ENCODE measurements at places on chromosomes 2 and 18.

DNA sequence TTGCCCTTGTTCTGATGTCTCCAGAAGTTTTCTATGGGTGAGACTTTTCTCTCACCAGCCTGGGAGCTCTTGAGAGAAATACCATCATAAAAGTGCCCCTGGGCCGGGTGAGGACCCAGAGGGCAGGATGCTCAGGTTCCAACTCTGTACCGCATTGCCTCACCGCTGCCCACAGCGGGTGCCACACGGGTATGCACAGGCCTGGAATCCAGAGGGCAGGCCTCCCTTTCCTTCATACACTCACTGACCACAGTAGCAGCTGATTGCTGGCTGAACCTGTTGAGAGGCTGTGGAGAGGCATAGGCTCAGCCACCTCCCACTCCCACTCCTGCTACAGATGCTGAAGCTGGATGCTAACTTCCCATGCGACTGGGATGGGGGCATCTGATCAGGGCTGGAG is 293.8 kb downstream of the CYP26B1 start:
- DNase-seq, result no peak

DNA sequence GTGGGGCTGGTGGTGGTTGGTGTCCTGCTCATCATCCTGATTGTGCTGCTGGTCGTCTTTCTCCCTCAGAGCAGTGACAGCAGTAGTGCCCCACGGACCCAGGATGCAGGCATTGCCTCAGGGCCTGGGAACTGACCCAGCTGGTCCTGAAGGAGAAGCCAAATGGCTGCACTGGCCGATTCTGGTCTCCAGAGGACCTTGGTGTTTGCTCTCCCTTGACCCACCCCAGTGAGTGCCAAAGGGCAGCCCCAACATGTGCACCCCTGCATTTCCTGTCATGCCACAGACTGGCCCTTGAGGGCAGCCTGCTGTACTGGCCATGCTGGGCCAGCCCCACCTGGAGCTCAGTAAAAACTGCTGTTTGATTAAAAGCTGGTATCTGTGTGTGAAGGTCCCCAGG is 2.5 kb upstream of the RNF181 start:
- no peak for DNase-seq

- no peak for DNase-seq
Measured at GRCh38 chr2:213691351-213691750, 407.1 kb downstream of the SPAG16 start.

DNA sequence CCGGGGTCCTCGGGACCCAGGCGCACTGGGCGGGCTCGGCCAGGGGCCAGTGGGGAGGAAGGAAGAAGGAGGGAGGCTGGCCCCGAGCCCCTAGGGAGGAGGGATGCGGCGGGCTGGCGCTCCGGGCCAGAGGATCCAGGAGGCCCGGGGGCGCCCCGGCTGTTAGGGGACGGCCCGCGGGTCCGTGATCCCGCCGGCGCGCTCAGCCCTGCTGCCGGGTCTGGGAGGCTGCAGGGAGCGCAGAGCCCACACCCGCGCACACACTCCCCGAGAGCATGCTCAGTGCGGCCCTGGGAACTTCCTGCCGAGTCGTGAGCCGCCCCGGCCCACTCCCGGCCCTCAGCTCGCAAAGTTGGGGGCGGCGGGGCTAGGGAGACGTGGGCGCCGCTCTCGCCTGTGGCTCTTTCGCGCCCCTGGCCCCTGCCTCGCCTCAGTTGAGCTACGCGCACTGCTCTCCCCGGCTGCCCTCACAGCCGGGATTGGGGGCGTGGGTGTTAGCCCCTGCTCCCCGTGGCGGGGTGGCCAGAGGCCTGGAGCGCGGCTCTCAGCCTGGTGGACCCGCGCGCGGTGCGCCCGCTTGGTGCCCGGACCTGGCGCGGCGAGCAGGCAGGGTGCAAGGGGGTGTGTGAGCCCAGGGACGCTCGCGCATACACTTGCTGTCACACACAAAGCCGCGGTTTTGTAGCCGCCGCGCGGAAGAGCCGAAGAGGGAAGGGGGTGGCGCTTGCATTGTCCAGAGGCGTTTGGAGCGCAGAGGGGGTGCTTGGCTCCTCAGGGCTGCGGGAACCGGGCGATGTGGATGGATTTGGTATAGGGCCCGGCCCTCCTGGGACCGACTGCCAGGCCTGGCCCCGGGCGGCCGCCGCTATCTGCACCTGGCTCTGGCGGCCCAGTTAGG is 132.9 kb upstream of the MGAT5 start:
- peak; percentile 75 for DNase-seq
